ENCODE measurements at places on chromosomes 1 and 21. TPM values are rescaled to one million over a fixed set of nuclear protein-coding genes. Genes with fewer than 3 reads are reported as not detected.

Gene LAPTM5
- 21.1 TPM for total RNA-seq

Gene RGS18
- 0.54 TPM for total RNA-seq

Gene SPRR2G
- total RNA-seq = not detected

Gene CELA2A
- not detected for total RNA-seq

Gene SPRR2E
- 2.1 TPM for total RNA-seq

Gene DYNLT5
- 3.9 TPM for total RNA-seq

Gene SMPDL3B
- 0.31 TPM for total RNA-seq

Gene CHI3L1
- 3.4 TPM for total RNA-seq

Gene S100A14
- 0.85 TPM for total RNA-seq

Gene CELA3A
- total RNA-seq = not detected

Gene PLA2G2D
- total RNA-seq = not detected

Gene KRTAP21-2
- total RNA-seq = not detected

Gene ID3
- total RNA-seq = 144 TPM

Gene NOS1AP
- 7.8 TPM for total RNA-seq

Gene NTNG1
- total RNA-seq = 3.0 TPM

Gene ADAMTS5
- total RNA-seq = 55.8 TPM

Gene NTMT2
- not detected for total RNA-seq

Gene CNR2
- total RNA-seq = not detected

Gene FALEC
- total RNA-seq = not detected

Gene RPL11
- total RNA-seq = 1,130 TPM

Gene IQCC
- total RNA-seq = 0.81 TPM

Gene TMEM79
- total RNA-seq = 1.6 TPM

Gene MYBPH
- total RNA-seq = not detected

Gene FCGR2B
- total RNA-seq = 30.9 TPM

Gene PAQR6
- 1.6 TPM for total RNA-seq

Gene BMP8A
- total RNA-seq = 0.40 TPM

Gene RASAL2
- total RNA-seq = 18.4 TPM

Gene KCNH1
- 0.69 TPM for total RNA-seq

Gene CLIC6
- total RNA-seq = 0.54 TPM

Gene KIF17
- total RNA-seq = 0.47 TPM

Gene CCDC27
- not detected for total RNA-seq

Gene RCSD1
- total RNA-seq = 16.6 TPM

Gene CELA2B
- not detected for total RNA-seq

Gene UBXN10
- 27.9 TPM for total RNA-seq

Data from gastroesophageal sphincter (tissue), 4 donors.